ENCODE measurements at places on chromosomes 11 and 22.

DNA sequence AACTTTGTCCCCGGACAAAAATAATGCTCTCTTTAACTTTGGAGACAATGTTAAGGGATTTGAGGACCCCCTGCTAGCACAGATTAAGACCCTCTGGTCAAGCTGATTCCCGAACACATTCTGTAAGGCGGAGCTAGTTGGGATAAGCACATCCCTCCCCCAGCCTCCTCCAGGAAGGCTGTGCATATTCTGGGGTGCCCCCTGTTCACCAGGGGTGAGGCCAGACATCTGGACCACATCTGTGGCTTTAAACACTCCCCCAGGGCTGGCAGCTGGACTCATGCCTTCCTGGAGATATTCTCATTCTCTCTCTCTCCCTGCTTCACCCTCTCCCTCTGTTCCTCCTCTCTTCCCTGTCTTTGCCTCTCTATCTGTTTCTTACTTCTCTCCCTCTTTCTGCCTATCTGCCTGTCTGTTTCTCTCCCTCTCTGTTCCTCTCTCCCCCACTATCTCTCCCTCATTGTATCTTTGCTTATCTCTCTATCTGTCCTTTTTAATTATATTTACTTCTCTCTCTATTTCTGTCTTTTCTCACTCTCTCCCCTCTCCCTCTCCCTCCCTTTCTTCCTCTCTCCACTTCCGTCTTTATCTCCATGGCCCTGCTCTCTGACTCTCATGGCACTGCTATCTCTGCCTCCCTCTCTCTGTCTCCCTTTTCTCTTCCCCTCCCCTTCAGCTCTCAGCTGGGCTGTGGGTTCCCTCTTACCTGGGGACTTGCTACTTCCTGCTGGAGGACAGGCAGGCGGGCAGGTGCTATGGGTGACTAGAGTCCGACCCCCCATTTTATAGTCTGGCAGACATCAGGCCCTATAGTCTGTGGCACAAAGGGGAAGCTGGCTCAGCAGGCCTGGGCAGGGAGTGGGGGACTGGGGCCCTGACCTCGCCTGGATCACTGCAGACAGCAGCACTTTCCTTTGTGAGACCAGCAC, at the start of gene CRYBB1:
CRYBB1 (minus strand) TSS at position 757 of the 929 bp plus-strand sequence. CDS start 1,708 bp downstream, outside the sequence.
- DNase-seq = no peak

- DNase-seq = no peak
These were observed 45.1 kb downstream of the KREMEN1 start for GRCh38 chr22:29117799-29118477.

DNA sequence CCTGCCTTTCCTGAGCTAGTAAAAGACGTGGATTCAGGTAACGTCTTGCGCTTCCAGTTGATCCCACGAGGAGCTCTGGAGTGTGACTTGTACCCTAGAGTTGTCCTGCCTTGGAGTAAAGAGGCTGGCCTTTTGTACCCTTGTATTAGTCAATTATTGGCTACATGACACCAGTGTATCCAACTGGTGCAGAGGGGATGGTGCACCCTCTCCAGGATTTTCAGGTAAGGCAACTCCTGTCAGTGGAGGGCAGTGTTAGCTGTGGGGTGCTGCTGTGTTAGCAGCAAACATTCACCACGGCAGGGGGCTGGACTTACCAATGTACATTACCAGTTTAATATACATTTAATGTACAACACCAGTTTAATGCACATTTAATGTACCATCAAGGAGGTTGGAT, 233.5 kb downstream of the MIAT start:
- DNase-seq = no peak

DNA sequence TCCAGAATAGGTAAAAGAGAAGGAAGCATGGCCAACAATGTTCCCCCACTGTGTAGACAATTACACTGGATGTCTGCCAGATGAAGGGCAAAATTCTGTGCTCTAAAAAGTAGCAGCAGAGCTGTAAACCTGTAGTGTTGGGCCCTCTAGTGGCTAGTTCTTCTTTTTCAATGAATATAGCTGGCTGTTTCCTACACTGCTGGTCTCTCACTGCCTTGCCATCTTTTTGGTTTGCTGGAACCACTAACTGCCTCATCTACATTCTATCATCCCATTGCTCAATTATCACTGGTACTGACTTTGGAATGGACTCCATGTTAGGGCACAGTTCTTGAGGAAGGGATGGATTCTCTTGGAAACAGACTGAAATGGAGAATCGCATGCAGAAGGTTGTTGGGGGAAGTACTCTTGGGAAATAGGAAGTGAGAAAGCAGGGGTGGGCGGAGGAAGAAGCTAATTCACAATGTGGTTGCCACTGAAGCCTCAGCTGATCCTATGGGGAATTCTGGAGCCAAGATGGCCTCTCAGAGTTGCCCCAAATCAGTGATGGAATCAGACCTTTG, 17.9 kb downstream of the KCNE3 start:
- DNase-seq = no peak

GRCh38 chr11:129611661-129612446, 203.8 kb upstream of the TMEM45B start:
- DNase-seq = no peak

GRCh38 chr11:102776454-102776853, 4.0 kb downstream of the MMP10 start:
- DNase-seq = no peak

- no peak for DNase-seq
These were observed 28.9 kb upstream of the ISX start for GRCh38 chr22:35037089-35037488.

DNA sequence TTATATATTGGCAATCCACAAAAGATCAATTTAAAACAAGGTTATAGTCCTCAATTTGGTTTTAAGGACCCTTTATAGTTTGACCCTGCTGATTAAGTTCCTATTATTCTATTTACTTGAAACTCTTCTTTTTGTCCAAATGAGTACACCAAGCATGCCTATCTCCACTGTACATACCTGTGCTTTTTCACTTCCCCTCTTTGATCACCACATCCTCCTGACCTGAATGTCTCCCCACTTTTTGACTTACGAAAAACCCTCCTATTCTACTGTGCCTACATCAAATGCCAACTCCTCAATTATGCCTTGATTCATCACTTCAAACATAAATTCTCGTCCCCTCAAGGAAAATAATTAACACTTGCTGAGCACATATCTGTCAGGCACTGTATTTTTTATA, 113.5 kb downstream of the SOX6 start:
- DNase-seq = no peak

DNA sequence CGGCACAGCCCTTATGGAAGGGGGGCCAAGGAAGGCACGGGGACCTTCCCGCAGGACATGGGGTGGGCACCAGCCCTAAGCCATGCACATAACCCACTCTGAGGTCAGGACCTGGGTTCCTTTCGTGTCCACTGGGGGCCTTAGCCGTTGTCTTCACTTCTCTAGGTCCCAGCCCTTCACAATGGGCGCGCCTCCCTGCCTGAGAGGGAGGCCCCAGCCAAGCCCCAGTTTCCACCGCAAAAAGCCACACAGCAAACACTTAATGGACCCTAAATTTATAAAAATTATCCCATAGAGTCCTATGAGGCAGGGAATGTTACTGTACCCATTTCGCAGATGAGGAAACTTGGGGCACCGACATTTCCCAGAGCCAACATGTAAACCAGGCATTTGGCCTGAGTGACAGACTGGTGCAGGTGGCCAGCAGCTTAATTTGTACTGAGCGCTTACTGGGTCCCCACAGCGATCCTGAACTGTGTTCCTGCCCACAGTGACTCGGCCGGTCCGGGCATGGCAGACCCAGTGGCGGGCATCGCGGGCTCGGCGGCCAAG, 1.2 kb downstream of the GAS2L1 start:
- no peak for DNase-seq

- no peak for DNase-seq
These were observed 57.9 kb downstream of the PARVA start for GRCh38 chr11:12435264-12435663.

- DNase-seq = no peak
These were observed 781 bp downstream of the TCIRG1 start for GRCh38 chr11:68039526-68040086.

DNA sequence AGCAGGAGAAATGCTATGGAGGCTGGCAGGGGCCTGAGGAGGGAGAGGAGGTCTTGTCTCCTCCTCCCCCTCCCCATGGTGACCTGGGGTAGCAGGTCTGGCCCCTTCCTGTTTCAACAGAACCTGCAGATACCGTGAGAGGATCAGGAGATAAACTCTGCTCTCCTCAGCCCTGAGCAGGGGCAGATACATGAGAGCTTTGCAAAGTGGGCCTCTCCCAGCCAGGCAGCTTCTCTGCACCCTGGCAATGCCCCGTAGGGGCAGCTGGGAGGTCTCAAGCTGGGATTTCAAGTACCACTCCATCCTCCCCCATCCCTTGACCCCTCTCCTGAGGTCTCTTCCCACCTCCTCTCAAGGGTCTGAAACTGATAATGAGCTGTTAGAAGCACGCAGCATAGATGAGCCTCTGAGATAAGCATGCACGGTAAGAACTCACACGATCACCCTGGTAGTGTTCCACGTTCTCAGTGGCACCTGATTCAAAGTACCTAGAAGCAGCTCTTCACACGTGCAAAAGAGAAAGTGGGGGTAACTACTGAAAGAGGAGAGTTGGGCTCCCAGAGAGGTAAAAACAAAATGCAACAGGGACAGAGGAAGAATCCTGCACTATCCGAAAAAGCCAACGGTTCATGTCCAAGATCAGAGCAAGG, 4.9 kb upstream of the CCDC86 start:
- DNase-seq = no peak

- no peak for DNase-seq
These were observed 112.2 kb upstream of the SYT13 start for GRCh38 chr11:45398325-45398724.

GRCh38 chr11:128470081-128470480, 117.3 kb downstream of the ETS1 start:
- no peak for DNase-seq

DNA sequence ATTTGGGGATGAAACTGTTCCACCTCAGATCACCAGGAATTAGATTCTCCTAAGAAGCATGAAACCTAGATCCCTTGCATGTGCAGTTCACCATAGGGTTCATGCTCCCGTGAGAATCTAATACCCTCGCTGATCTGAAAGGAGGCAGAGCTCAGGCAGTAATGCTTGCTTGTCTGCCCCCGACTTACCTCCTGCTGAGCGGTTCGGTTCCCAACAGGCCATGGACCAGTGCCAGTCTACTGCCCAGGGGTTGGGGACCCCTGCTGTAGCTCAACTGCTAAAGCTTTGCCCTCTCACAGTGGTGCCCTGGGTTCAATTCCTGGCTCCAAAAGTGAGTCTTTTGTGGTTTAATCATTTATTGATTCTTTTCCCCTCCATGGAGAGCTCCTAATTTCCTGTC, 3.4 kb downstream of the JAML start:
- no peak for DNase-seq

DNA sequence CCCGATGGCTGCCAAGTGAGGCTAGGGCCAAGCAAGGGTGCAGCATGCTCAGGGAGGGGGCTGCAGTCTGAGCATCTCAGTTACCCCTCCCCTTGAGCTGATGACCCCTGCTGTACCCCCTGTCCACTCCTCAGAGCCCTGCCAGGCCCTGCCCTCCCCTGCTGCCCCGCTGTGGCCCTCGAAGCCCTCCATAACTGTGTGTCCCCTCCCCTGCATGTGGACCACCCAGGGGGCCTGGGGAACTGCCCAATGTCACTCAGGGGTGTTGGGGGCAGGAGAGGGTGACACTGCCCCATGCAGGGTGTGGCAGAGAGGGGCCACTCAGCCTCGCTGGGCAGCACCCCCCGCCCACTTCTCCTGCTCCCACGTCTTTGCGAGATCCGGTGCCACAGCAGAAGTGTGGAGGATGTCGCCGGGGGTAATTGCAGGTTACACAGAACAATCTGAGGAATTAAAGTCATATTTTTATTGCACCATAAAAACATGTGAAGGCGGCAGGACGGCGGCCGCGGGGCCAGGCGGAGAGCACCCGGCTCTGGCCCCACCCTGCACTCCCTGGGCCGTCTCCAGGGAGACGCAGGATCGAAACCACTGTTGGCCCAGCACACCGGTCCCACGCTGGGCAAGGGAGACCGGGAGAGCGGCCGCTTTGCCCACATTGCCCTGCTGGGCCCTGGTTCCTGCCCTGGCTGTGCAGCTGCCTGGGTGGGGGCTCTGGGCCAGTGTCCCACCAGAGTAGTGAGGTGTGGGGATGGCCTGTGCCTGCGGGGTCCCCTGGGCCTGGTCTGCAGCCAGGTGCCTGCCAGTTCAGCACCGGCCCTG, 18.7 kb upstream of the GNB1L start:
- DNase-seq = no peak

GRCh38 chr11:72585762-72586311, 88.4 kb downstream of the PDE2A start:
- DNase-seq = peak; percentile 55

DNA sequence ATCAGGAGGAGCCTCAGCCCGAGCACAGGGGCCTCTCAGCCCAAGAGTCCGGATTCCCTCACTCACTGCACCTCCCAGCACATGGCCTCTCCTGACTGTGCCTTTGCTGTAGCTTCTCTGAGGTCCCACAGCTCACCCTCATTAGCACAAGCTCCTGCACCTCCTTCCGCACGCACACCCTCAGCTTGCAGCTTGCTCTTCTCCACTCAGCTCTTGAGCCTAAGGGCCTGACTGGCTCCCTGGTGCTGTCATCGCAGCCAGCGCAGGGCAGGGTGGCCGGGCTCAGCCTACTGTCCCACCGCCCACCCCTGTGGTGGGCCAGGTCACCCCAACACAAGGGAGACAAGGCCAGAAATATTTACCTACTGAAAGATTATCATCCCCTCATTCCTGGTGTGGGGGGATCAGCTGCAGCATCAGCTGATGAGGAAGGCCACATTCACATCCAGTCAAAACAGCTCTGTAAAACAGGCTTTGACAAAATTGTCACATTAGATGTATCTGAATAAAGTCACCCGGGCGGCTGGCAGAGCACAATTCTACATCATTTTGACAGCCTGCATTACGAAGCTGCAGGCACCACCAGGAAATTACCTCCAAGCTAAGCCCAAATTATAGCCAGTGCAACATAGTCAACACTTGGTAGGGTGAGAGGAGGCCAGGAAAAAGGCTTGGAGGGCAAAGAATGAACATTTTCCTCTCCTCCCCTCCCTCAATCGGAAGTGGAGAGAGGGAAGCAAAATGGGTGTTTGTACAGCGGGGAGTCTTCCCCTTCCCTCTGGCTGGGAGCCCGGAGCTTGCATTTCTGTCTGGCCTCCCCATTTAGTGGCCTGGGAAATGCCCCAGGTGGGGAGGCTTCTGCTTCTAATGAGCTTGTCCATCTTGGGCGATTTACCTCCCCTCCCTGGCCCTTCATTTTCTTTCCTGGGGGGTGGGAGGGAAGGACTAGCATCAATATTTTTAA, 29.5 kb upstream of the IGSF9B start:
- DNase-seq = no peak

GRCh38 chr22:27686534-27686933, 115.0 kb downstream of the MN1 start:
- no peak for DNase-seq

- DNase-seq = no peak
These were observed 20.3 kb upstream of the MRPL17 start for GRCh38 chr11:6703247-6704063.

DNA sequence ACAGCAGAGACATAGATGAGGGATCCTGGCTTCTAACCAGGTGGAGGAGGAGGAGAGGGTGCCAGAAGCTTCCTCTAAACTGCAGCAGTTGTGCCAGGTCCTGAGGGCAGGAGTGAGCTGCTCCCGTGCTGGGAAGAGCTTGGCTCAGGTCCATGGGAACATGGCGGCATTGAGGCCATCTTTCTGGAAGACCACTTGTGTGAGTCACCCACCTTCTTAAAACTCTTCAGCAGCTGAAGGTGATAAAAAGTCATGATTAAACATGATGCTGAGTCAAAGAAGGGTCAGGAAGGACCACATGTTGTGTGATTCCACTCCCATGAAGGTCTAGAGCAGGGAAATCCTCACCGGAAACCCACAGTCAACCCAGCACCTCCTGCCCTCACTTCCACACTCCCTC, 35.1 kb downstream of the LINC01488 start:
- no peak for DNase-seq

- no peak for DNase-seq
These were observed 4.2 kb upstream of the SYT7 start for GRCh38 chr11:61585115-61585514.

GRCh38 chr22:20238901-20239675, 29.0 kb downstream of the RTN4R start:
- no peak for DNase-seq
